ENCODE measurements at places on chromosomes 1 and 21.

GRCh38 chr21:31660259-31660565 lies 719 bp downstream of the SOD1 start:
- DNase-seq = no peak

GRCh38 chr21:25176637-25177412 lies 430.5 kb downstream of the MRPL39 start:
- DNase-seq = no peak

- DNase-seq = no peak
These were observed 35.7 kb upstream of the FAM78B start for GRCh38 chr1:166202546-166202945.

- DNase-seq = no peak
These were observed 12.7 kb downstream of the TMCO4 start for GRCh38 chr1:19786988-19787423.

DNA sequence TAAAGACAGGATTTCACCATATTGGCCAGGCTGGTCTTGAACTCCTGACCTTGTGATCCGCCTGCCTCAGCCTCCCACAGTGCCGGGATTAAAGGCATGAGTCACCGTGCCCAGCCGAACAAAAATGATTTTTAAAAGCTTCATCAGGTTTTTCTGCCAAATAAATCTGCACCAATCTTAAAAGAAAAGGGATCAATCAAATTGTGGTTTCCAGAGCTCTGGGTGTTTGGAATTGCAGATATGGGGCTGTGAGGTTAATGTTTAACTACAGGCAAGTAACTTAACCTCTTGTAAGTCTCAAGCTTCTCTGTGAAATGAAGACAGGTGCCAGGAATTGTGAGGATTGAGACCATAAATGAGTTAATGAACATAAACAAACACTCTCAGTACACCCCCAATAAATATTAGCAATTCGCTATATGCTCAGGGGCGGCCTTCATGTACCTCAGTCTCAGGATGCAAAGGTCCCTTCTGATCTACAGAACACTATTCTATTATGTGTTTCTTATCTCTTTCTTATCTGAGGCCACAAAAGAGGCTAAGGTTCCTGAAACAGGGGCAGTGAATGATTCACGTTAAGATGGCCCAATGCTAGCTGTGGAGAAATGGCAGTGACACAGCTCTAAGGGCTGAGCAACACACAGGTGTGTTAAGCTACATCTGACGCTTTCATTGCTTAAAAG lies 7.1 kb upstream of the GNPAT start:
- DNase-seq = no peak

- no peak for DNase-seq
These were observed 62.6 kb downstream of the ABL2 start for GRCh38 chr1:179166663-179167417.

GRCh38 chr1:84603941-84604830 lies 29.9 kb upstream of the CTBS start:
- DNase-seq = no peak

GRCh38 chr1:180633057-180634056 lies 1.5 kb downstream of the XPR1 start:
- no peak for DNase-seq

DNA sequence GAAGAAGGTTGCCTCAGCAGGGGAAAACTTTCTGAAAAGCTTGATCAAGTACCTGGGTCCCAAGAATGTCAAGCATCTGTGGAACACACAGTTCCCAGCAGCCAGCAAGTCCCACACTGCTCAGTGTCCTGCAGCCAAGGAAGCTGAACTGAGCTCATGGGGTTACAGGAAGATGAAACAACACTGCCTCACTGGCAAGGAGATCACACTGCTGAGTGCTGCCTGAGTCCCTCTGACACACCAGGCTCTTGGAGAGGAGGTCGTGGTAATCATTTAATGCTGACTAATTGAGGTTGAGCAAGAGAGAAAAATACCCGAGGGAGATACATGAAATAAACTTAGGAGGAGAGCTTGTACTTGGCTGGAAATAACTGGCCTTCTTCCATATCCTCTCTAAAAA lies 75.2 kb downstream of the MPZL1 start:
- no peak for DNase-seq

DNA sequence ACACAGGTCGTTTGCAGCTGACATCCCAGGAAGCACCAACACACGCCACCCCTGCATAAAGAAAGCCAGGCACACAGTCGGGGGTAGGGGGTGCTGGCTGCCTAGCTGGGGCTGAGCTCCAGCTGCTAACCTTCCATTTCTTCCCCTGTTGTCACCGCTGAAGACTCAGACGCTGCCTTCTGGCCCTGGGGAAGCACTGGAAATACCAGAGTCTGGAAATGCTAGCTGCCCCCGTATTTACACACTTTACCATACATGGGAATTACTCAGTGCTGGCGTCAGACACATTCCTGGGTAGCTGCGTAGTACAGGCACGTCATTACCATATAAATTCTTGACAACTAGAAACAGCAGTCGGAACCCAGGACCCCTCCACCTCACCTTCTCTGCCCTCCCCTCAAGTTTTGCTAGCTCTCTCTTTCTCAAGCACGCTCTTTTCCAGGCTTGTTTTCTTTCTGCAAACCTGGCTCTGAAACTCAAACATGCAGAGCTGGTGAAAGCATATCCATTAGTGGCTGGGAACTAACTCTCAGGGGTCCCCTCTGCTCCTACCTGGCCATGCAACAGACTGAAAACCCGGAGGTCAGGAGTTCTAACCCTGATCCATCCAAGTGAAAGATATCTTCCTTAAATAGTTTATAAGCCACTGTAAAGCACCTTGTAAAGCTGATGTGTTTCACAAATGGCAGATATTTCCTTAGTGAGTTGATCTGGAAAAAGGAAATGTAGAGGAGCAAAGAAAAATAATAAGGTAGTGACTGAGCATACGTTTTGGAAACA lies 3.3 kb downstream of the CSRP1 start:
- no peak for DNase-seq

DNA sequence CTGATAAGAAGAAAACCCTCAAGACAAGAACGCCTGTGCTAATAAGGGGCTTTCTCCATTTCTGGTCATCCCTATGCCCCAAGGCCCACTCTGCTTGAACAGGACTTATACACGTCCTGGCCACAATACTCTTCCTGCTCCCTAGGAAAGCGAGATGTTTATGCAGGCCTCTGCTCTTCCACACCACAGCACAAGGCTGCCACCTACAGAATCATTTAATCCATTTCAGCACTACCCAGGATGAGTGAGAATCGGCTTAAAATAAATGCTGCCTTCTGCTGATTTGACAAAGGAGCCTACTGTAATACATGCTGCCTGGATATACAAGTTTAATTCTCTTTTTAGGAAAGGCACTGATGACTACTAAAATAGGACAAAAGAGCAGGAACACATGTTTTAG lies 29.4 kb downstream of the FRRS1 start:
- DNase-seq = peak; percentile 45

- no peak for DNase-seq
These were observed 429.3 kb upstream of the RUNX1 start for GRCh38 chr21:35478161-35479064.

DNA sequence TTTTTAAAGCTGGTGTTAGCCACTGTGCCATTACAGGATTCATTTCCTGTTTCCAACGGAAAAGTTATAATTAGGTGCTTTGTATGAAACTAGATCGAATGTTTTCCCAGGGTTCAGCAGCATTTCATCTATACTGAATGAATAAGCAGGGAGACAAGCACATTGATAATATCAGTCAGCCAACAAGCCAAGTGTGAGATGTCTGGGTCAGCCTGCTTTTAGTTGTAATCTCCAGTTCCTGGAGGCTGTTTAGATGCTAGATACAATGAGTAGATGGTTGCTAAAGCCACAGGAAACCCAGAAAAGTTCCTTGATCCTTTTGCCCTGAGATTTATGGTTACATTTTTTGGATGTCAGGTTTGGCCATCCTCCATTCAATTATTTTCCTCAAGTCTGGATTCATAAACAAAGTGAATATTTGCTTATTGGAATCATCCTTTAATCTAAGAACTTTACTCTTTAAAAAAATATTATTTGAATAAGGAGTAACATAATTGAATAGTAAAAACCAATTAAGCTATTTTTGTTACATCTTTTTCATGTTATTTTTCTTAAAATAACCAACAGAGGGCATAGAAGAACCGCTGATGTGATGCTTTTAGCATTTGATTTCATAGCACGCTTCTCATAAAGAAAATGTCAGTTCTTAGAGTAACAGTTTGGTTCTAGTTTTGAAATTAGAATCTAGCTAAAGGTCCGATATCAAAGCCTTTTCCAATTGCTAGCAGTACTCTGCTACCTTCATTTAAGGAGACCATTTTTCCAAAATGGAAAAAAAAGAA lies 76.6 kb downstream of the HSPA13 start:
- no peak for DNase-seq

DNA sequence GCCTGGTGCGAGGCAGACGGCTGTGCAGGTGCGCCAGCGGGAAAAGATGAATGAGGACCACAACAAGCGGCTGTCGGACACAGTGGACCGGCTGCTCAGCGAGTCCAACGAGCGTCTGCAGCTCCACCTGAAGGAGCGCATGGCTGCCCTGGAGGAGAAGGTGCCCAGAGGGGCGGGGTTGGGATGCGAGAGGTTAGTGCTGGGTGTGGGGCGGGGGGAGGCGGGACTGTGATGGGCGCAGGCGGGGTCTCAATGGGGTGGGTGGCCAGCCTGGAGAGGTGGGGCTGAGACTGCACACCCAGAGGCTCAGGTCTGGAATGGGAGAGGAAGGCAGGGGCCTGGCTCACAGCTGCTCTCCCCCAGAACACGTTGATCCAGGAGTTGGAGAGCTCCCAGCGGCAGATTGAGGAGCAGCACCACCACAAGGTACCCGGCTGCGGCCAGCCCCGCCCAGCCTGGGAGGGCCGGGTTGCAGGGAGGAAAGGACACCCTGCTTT lies 22.3 kb downstream of the PPFIA4 start:
- no peak for DNase-seq

- no peak for DNase-seq
These were observed 6.8 kb downstream of the TFF2 start for GRCh38 chr21:42343963-42344510.

GRCh38 chr1:230105754-230106625 lies 39.0 kb downstream of the GALNT2 start:
- DNase-seq = no peak

DNA sequence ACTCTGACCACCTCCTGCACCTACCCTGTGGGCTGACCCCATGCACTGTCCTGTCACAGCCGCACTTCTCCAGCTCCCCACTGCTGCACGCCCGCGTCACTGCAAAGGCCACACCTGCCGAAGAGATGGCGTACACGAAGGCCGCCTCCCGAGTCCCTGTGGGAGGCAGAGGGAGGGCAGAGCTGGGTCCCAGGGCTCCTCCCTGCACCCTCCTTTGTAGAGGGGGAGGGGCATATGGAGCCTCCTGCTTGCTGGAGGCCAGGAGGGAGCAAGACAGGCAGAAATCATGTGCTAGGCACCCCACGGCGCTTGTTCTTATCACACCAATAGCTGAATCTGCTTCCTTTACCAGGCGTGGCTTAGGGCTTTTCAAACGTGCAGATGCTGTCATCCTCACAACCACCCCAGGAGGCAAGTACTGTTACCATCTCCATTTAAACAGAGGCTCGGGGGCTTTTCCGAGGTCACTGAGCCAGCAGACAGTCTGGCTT lies 21.4 kb downstream of the WNT4 start:
- peak; percentile 37 for DNase-seq

- no peak for DNase-seq
These were observed 8.7 kb upstream of the CPLANE2 start for GRCh38 chr1:16245476-16246196.

DNA sequence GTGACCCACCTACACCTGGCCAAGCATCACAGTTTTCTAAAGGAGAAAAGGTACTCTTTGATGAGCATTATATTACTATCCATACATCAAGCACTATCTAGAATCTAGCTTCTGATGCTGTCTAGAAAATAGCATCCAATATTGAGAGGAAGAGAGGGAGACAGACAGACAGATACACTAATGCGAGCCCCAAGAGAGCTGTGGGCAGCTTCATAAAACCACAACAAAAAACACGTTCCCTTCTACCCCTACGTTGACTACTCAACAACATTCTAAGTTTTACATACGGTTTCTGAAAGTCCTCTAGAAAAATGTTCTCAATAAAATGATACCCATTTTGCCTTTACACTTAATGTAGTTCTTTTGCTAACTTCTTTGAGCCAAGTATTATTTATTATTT lies 221.8 kb downstream of the SLC45A1 start:
- DNase-seq = no peak

DNA sequence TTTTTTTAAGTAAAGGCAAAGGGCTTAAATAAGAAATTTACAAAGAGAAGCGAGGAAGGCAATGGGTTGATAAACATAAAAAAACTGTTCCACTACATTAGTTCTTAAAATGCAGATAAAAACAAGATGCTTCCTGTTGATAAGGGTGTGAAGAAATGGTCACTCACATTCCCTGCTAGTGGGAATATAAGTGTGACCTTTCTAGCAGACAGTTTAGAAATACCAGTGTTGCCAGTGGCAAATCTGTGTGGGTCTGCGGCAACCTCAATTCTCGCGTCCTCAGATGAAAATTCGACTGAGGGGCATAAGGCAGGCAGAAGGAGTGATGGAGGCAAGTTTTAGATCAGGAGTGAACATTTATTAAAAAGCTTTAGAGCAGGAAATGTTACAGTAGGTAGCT lies 151.1 kb downstream of the NTNG1 start:
- DNase-seq = peak; percentile 63

GRCh38 chr1:54095546-54096226 lies 42.3 kb downstream of the TCEANC2 start:
- DNase-seq = peak; percentile 43

DNA sequence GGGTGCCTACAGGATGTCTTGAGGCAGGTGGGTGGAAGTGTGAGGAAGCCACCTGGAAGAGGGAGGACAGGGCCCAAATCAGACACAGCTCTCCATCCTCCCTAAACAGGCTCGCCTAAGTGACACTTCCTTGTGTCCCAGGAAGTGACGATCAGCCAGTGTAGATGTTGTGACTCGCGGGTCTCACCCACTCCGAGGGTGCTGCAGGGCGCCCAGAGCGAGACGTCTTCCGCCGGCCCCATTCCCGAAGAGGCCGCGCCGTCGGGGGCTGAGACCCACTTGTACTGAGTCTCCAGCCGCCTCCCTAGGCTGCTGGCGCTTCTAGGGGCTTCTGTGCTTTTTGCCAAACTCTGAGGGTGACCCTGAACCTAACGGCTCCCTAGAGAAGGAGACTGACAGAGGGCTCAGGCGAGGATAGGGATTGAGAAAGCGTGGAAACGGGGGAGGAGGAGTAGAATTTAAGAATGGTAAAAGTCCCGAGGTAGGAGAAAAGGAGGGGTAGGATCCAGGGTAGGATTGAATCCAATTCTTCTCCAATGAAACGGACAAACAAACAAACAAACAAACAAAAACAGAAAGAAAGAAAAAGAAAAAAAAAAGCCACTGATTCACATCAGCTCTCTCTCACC lies 543 bp upstream of the MARK1 start:
- DNase-seq = no peak
